ENCODE measurements at places on chromosomes 6 and 20.
A peak's percentile ranks its signal among the peaks of the same experiment; 100 is the strongest.

DNA sequence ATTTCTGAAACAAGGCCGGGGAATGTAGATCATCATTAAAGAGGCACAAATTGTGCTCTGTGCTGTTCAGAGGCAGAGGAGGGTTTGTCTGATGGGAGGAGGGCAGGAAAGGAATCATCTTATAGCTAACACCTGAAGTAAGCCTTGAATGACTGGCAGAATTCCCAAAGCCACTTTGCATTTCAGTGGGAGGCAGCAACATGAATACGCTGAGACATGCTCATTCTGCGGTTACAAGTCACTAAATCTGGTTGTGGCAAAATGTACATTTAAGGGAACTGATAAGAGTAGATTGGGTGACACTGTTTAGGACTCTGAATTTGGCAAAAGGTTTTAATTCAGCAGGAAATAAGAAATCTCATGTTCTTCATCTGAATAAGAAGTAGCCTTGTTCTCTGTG, 4.4 kb upstream of the COL19A1 start:
- no peak for DNase-seq

DNA sequence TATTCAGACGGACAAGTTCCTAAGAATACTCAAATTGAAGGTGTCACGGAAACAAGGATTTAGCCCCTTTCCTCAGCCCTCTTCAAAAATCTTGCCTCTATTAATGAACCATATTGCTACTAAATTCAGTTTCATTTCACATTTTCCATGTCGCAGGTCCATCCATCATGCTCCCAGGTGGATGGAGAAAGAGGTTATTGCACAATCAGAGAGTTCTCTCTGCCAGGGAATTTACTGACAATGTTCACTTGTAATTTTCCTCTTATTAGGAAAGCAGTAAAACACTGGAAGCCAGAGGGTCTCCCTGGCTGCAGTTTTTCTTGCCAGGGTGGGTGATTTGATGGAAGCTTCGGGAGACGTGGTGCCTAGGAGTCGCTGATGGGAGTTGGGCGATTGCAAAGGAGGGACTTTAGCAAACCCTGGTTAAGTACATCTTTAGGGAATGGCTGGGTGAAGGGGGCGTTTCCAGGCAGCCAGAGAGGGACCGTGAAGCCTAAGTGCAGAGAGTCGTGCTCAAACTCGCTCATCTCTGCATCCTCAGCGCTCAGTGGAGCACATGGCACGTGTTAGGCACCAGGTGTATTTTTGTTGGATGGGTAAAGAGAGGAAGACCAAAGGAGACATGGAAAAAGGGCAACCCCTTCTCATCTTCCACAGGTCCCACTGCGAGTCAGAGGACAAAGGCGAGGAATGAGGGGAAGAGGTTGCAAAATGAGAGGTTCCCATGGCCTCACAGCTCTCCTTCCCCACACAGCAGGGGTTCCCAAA, 321.9 kb upstream of the CDH4 start:
- no peak for DNase-seq

DNA sequence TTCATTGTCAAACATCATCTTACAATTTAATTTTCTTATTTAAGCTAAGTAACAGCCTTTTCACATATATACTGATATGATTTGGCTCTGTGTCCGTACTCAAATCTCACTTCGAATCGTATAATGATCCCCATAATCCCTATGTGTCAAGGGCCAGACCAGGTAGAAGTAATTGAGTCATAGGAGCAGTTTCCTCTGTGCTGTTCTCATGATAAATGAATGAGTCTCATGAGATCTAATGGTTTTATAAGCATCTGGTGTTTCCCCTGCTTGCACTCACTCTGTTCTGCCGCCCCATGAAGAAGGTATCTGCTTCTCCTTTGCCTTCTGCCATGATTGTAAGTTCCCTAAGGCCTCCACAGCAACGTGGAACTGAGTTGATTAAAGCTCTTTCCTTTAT, 25.1 kb upstream of the CMTR1 start:
- no peak for DNase-seq

DNA sequence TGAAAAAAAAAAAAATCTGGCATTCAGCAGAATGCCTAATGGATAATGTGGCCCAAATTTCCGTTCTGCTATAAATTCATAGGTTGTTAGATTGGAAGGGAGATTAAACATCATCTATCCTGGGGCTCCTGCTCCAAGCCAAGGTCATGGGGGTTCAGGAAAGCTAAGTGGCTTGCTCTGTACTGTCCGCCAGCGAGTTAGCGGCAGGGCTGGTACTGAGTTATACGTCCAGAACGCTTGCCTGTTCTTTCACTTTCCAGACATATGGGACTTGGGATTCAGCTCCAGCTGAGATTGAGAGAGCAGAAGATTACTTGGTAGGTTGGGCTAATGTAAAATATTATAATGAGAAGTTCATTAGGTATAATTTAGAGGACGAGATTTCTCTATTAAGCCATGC, 858 bp downstream of the RWDD1 start:
- peak; percentile 40 for DNase-seq

DNA sequence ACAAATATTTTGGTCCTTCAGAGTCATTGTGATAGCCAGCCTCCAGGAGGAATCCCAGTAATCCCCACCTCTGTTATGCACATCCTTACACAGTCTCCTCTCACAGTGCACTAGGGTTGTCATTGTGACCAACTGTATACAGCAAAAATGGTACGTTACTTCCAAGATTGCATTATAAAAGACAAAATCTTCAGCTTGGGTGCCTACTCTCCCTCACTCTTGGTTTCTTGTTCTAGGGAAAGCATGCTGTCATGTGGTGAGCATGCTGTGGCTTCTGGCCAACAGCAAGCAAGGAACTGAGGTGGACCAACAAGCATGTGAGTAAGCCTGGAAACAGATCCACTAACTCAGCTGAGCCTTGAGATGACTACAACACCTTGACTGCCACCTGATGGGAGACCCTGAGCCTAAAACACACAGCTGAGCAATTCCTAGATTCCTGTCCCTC, 130.1 kb upstream of the DST start:
- DNase-seq: no peak

GRCh38 chr6:136826216-136826615, 3.8 kb downstream of the PEX7 start:
- DNase-seq: no peak

GRCh38 chr6:37503309-37503965, 3.7 kb upstream of the CCDC167 start:
- DNase-seq: no peak

- DNase-seq: no peak
Measured at GRCh38 chr20:49795135-49795424, 17.5 kb upstream of the SLC9A8 start.

DNA sequence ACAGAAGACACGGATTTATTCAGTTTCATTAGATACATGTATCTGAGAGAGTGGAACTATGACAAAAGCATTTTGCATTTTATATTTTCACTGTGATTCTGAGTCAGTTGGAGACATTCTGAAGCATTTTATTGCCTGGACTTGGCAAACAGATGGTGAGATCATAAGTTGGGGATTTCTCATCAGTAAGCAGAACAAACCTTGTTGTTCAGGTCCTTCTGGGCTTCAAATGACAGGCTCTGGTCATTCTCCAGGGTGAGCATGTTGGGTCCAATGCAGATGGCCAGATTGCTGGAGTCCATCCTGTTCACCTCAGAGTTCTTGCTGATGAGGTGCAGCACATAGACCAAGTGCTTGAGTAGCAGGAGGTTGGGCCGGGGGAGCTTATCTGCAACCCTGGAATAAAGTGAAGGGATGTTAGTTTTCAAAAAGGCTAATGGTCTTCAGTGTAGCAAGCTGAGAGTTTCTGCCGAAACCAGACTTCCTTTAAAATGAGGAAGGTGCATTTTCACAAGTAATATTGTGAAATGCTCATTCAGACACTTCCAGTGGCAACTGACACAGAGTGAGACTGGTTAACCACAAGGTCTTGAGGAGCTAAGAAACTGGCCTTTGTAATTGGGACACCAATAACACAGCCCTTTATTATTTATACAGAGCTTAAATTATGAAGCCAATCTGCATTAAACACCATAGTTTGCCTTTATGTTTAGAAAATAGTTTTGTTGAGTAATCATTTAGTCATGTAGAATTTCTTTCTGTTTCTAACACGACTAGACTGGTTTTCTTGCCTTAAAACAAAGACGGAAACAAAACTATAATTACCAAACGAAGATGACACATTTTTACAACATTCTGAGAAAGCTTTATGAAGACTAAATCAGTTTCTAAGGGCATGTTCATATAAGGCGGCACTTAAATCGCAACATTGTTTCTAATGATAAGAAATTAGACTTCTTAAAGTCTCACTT, 5.6 kb downstream of the TAGAP start:
- no peak for DNase-seq

DNA sequence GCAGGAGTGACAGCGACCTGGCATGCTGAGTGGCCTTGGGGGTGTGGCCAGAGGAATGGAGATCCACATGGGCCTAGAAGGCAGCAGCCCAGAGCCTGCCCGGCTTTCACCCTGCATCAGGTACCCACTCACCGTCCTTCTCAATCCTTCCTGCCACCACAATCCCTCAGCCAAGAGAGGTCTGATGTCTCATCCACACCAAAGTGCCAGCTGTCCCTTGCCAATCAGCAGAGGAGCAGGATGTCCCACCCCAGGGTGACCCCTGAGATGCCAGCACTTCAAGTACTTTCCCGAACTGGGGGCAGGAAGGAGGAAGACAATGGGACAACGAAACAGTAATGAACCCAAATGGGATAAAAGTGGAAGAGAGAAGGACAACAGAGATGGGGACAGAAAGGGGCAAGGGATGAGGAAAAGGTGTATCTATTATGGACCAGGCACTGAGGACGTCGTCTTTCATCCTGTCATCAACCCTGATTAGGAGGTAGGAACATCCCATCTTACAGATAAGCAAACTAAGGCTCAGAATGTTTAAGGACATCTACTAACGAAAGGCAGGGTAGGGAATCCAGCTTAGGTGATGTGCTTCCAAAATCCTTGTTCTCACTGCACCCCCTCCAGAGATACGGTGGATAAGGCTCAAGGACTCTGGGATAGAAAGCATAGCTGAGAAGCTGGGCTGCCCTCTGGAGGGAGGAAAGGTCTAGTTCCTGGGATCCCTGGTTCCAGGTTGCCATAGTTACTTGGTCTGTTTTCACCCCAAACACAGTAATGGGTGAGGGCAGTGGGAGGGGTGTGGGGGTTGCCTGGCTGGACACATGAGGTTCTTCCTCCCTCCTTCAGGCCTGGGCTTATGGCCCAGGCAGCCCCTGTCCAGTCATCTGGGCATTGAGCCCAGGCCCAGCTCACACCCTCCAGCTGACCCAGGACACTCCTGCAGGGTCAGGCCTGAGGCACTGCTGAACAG, 4.5 kb upstream of the TNXB start:
- DNase-seq: no peak

DNA sequence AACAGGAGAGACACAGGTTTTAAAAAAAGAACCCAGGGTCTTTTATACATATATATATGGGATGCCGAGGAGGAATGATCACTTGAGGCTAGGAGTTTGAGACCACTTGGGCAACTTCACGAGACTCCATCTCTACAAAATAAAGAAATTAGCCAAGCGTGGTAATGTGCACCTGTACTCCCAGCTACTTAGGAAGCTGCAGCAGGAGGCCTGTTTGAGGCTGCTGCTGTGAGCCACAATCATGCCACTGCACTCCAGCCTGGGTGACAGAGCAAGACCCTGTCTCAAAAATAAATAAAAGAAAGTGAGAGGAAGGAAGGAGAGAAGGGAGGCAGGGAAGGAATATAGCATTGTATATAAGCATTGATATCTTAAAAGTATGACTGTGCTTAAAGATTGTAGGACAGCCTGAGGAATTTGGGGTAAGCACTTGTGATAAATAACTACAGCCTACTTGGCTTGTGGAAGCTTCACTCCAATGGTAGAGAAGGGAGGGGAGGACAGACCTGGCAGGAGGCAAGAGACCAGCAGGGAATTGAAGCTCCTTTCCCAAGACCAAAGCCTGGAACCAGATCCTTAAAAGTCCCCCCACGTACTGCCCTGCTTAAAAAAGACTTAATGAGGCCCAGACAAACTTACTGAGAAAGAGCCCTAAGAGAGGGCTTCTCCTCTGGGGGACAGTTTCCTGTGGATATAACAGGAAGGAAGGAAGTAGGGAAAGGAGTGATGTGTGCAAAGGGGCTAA, 2.5 kb upstream of the SNTA1 start:
- DNase-seq: no peak

DNA sequence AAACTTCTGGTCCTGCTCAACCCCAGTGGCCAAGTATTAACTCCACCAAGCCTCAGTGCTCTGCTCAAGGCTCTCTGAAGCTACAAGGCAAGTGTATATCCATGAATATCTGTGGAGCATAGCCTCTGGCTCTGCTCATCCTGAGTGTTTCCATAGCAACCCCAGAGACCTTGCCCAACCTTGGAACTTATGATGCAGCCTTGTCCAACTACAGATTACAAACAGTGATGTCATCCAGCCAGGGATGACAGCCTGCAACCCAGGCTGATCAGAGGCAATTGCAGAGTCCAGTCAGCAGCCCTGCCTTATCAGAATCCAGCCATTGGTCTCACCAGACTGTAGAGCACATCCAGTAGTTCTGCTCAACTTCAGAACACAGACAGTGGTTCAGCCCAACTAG, 65.5 kb upstream of the SPACA1 start:
- DNase-seq: no peak

- no peak for DNase-seq
Measured at GRCh38 chr20:13297147-13297899, 76.2 kb downstream of the ISM1 start.

DNA sequence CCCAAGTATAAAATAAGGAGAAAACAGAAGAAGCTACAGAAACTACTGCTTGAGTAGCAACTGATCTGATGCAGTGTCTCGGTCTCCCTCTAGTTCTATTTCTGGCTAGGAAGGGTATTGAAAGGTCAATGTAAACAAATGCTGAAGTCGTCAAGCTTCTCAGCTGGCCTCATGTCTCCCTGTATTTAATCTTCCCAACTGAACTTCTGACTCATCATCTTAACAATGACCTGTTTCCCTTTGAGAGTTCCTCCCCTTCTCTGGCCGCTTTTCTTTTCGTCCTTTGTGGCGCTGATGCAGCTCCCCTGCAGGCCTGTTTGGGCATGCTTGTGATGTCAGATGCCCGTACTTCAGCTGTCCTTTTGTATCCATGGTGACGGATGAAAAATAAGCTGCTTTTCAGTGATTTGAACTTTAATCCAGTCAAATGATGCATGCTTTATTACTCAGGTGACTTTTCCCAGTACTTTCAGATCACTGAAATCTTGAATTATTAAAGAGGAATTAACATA, 7.8 kb upstream of the LCA5 start:
- DNase-seq: peak; percentile 49

GRCh38 chr6:25175681-25176080, 103.5 kb upstream of the CARMIL1 start:
- DNase-seq: no peak
